ENCODE measurements at places on chromosomes 1 and 21.

- no peak for DNase-seq
Measured at GRCh38 chr1:19416921-19417470, 68.3 kb downstream of the CAPZB start.

DNA sequence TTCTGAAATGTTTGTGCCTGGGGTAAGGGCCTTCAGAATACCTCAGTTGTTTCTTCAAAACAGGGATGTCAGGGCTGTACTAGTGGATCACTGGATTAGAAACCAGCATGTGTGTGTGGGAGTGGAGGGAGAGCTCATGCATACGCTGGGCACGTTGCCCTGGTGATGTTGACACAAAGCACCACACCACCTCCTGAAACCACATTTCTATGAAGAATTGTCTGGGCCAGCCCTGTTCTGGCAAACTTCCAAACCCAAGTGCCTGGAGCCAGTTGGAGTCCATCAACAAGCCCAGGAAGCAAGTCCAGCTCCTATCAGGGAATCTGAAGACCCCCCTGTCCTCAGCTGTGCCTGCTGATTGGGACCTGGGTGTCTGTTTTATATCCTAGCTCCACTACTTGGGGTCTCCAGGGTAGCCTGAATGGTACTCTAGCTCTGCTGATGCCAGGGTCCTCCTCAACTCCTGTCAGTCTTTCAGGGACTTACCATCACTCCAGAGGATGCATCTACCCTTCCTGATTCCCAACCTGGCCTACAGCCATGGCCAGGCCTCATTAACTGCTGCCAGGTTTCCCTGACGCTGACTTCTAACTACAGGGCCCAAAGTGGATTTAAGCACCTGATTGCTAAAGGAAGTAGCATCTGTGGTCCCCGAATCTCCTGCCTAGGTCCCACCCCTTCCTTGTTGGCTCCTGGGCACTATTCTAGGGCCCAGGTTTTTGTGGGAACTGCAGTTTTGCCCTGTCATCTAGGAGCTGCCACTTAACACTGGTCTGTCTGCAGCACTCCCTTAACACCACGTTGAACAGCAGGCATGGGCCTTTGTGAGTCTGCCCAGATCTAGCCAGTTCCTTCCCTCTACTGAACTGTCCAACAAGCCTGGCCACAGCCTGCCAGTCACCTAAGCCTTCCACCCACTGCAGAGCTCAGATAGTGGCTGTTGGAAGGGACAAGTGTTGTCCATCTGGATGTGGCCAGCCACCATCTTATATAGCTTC lies 45.5 kb downstream of the LPAR3 start:
- no peak for DNase-seq

GRCh38 chr21:42027822-42028765 lies 17.9 kb upstream of the ZBTB21 start:
- DNase-seq = no peak

DNA sequence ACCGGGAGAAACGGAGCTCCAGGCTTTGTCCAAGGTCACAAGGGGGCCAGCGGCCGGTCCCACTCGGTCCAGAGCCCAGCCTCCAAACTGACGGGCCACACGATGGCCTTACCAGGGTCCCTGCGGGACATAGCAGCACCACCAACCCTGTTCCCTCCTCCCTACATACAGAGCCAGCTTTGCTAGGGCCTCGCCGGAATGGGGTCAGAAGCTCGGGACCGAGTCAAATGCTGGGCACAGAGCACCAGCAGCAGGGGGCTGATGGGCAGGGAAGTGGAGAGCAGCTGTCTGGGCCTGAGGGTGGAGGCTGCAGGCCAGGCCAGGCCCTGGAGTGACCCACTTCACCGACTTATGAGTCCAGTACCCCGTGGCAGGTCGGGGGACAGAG lies 14.9 kb upstream of the TTC39A start:
- no peak for DNase-seq

- DNase-seq = no peak
Measured at GRCh38 chr1:204463125-204464060, 31.2 kb downstream of the PIK3C2B start.

GRCh38 chr1:33232716-33233115 lies 23.6 kb upstream of the ZNF362 start:
- no peak for DNase-seq
